ENCODE measurements at places on chromosomes 1 and 21.

- DNase-seq: no peak
Measured at GRCh38 chr1:25712299-25712970, 87.6 kb upstream of the SELENON start.

DNA sequence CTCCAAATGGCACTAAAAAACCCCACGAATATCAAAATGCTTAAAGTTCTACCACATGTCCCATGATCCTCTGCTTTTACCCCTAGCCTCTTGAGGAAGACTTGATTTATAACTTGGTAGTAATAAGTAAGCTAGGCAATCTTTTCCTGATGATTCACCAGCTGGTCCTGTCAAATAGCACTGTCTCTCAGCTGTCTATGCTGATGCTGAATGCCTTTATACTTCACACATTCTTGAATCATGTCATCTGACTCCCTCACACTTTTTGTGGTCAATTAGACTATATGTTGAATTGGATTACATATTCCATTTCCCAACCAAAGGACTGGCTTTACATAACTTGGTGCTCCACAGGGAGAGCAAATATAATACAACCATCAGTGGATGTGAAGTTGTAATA lies 16.6 kb downstream of the C21orf91 start:
- no peak for DNase-seq

- DNase-seq: no peak
Measured at GRCh38 chr1:103948526-103948925, 198.8 kb downstream of the AMY1C start.

- no peak for DNase-seq
Measured at GRCh38 chr21:46643379-46644177, 8.1 kb downstream of the PRMT2 start.

- no peak for DNase-seq
Measured at GRCh38 chr1:18816808-18817207, 42.7 kb downstream of the TAS1R2 start.

- DNase-seq: no peak
Measured at GRCh38 chr1:212490276-212490675, 57.6 kb downstream of the NENF start.

DNA sequence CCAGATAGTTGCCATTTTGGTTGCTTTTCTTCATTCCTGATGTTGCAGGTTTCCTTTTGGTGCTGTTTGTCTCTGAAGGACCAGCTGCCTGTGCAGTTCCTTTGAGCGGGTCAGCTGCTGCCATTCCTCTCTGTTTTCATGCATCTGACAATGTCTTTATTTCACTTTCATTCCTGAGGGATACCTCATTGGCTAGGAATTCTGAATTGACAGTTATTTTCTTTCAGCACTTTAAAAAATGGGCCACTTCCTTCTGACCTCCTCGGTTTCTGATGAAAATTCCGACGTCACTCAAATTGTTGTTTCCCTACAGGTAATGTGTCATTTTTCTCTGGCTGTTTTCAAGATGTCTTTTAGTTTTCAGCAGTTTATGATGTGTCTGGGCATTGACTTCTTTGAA lies 24.8 kb downstream of the CCSAP start:
- no peak for DNase-seq

- no peak for DNase-seq
Measured at GRCh38 chr1:231706934-231707333, 80.3 kb downstream of the DISC1 start.

GRCh38 chr1:23930861-23931490 lies 17.8 kb upstream of the CNR2 start:
- DNase-seq: no peak

- DNase-seq: no peak
Measured at GRCh38 chr1:93588206-93588605, 93.4 kb downstream of the BCAR3 start.

DNA sequence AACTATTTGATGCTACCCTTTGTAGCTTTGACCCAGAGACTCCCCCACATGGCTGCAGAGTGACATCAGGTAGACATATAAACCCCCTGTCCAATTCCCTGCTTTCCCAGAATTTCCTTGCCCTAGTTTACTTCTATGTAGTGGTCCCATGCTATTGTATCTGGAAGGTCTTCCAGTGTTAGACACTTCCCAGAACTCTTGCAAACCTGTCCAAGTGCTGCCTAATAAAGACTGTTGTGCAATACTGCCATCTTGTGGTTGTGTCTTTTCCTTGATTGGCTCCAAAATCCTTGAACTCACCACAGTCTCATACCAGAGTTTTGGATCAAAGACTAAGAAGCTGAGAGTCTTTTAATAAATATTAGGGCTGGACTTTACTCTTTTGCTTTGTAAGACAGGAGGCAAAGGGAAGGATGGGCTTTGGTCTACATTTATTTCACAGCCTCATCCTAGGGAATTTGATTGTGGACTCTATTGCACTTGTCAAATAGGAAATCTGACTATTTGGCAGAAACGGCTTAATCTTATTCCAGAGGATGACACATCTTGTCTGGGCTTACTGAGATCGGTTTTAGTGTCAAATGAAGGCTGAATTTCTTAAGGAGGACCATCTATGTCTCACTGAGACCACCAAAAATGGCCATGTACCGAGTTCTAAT lies 169.9 kb downstream of the LRRC7 start:
- DNase-seq: no peak

DNA sequence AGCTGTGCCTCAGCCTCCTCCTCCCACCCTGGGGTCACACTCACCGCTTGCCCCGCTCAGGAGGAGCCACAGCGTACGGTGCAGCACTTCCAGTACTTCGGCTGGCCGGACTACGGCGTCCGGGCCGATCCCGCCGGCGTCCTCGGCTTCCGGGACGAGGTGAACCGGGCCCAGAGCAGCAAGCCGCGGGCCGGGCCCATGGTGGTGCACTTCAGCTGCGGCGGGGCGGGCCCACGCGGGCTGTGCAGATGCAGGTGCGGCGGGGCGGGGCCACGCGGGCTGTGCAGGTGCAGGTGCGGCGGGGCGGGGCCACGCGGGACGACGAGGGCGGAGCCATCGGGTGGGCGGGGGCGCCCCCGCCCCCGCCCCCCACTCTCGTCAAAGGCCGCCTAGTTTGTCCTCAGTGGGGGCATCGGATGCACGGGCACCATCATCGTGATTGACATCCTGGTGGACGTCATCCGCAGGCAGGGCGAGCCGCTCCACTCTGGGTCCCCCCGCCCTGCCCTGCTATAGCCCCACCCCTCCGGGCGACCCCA lies 5.5 kb downstream of the RNF223 start:
- no peak for DNase-seq
